ENCODE measurements at places on chromosomes 7 and 10.

GRCh38 chr10:126670895-126671261 lies 385 bp upstream of the C10orf90 start:
- DNase-seq, result no peak

DNA sequence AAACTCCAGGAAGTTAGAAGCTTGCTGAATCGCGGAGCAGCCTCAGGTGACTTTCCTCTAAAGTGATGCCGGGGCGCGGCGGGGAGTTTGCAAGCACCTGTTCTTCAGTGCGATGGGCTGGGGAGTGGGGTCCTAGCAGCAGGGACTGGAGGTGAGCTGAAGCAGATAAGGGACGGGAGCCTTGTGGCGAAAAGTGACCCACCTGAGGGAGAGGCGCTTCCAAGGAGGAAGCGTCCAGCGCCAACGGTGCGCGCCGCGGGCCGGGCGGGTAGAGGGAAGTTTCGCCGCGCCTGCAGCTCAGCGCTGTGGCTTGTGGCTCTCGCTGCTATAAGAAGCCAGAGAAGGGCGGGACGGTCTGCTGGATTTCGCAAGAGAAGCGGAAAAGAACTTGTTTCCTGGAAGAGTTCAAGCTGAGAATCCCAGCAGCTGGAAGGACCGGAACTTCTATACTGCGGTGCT lies at the start of gene STEAP4:
STEAP4 (minus strand) TSS at position 305 of the 459 bp plus-strand sequence. CDS start 22,625 bp downstream, outside the sequence.
- DNase-seq, result no peak

DNA sequence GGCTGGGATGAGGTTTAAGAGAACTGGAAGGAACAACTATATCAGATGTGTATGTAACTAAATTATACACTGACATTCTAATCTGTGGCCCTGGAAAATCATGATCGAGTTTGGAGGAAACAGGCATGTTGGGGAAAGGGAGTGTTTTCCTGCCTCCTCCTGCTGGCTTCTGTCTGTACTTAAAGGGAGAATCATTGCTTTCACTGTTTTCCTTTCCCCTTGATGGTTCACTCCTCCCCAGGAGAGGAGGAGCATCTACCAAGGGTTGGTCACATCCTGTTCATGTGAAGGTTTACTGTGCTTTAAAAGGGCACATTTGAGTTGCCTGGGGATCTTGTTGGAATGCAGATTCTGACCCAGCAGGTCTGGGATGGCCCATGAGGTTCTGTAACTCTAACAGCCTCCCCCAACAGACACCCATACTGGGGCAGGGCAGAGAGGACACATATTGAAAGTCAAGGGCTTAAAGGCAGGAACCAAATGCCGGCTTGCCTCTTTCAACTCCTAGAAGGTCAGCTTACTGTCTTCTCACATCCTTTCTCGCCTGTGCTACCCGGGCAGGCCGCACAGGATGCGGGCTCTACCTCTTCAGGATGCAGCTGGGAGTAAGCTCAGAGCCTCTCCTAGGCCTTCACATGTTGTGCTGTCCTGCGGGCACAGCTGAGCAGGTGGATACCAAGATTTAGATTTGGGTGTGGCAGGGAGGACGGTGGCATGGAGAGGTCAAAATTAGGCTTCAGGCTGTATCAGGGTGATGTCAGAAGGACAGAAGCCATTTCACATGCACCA lies 694.8 kb downstream of the KCNMA1 start:
- no peak for DNase-seq

DNA sequence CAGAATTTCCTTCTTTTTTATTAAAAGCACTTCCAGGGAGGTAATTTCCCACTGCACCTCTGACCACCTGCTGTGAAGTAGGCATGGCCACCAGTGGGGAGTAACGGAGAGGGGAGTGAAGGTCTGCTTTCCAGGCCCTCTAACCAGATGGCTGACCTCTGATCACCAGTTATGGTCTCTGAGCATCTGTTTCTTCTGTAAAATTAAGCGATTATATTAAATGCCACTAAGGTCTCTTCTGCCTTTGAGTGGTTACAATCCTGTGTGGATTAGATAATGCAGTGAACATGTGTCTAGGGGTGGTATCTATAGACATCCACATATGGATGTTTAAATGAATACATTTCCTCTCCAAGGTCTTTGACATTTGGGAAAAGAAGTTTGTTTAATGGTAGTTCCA lies 199.6 kb downstream of the HERPUD2 start:
- DNase-seq, result no peak

- no peak for DNase-seq
Measured at GRCh38 chr10:58936364-58936763, 240.1 kb upstream of the PHYHIPL start.

DNA sequence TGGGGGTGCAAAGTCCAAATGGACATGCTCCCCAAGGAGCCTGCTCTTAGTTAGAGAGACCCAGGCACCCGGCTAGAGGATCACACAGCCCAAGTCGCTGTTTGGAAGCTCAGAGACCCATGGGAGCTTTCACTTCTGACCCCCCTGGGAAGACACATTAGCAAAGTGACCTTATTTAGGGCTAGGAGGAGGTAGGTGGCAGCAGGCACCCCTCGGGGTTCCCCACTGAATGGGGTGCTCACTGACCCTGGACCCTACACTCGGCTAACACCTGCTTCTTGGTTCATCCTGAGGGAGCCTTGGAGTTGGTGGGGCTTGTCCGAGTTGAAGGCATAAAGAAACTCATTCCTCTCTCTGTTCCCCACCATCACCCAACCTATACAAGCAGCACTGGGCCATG lies 27.1 kb upstream of the HABP2 start:
- no peak for DNase-seq

DNA sequence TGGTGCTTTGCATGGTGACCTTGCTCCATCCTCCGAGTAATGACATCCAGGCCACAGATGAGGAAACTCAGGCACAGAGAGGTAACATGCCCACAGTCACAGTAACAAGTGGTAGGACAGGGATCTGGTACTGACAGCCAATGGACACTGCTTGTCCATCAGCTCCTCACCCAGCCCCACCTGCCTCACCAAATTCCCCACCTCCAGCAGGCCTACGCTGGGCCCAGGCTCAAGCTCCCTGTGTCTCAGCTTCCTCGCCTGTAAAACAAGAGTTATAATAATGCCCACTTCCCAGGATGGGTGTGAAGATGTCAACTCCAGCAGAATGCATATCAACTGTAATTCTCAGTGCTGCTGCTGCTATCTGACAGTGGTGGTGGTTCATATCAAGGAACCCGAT lies 123.8 kb downstream of the GRID1 start:
- DNase-seq, result no peak

Measured in AML-193 (cell line).